Effector CD4-positive, alpha-beta T cell (primary cell): ENCODE measurements at places on chromosomes 2 and 18.
A peak's percentile ranks its signal among the peaks of the same experiment; 100 is the strongest.

DNA sequence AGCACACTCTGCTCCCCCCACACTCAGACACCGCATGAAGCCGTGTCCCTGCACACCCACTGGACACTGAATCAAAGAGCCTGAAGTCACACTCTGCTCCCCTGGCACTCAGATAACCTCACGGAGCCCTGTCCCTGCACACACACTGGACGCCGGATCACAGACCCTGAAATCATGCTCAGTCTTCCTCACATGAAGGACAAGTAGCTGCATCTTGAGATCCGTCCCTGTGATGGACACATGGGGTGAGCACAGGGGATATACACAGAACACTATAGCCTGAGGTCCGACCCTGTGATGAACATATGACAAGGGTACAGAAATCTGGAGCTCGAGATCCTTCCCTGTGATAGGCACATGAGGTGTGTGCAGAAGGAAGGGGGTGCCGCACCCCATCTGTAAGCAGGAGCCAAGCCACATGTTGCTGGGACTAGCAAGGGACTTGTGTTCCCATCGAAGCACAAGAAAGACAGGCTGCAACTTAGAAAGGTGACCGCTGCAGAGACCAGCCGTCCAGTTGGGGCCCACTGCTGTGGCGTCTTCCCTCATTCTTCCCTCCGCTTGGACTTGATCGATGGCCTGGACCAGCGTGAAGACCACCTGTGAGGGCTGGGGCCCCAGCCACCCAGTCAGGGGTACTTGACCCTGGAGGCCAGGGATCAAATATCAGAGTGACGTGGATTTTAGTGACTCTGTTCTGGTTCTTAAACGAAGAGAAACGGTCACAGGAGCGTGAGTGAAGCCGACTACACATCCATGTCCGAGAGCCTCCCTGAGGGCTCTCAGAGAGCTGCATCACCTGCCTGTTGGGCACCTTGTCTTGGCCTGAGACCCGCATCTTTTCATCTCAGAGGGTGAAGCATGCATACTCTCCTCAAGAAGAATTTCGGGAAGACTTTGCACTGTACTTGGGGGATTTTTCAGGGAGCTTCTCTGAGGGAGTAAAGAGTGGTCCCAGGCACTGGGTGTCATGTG, 391.7 kb upstream of the SALL3 start:
- DNase-seq: no peak

- no peak for DNase-seq
Measured at GRCh38 chr18:32542221-32542798, 71.6 kb upstream of the GAREM1 start.

- no peak for DNase-seq
Measured at GRCh38 chr2:190627448-190628412, 21.2 kb upstream of the NAB1 start.

- DNase-seq: no peak
Measured at GRCh38 chr18:9996094-9996493, 82.3 kb downstream of the VAPA start.

GRCh38 chr18:59498506-59499086, 139.5 kb upstream of the LMAN1 start:
- DNase-seq: no peak

DNA sequence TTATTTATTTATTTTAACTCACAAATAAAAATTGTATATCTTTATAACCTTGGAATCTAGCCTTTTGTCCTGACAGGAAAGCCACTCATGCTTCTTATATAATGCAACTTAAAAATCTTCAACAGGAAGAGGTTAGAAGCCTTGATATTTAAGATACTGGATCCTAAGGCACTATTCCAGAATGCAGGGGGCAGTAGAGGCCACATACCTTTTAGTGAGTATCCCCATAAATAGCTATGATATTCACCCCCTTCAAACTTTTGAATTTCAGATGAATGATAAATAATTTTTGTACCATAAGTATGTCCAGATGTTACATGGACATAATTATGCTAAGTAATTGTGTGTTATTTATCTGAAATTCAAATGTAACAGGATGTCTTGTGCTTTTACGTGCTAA, 592.7 kb upstream of the VRK2 start:
- no peak for DNase-seq

GRCh38 chr2:140177086-140177485, 1396.9 kb upstream of the NXPH2 start:
- DNase-seq: no peak

- DNase-seq: no peak
Measured at GRCh38 chr2:237480988-237481525, 6.0 kb upstream of the MLPH start.

GRCh38 chr2:11340717-11341116, 3.7 kb downstream of the ROCK2 start:
- no peak for DNase-seq

DNA sequence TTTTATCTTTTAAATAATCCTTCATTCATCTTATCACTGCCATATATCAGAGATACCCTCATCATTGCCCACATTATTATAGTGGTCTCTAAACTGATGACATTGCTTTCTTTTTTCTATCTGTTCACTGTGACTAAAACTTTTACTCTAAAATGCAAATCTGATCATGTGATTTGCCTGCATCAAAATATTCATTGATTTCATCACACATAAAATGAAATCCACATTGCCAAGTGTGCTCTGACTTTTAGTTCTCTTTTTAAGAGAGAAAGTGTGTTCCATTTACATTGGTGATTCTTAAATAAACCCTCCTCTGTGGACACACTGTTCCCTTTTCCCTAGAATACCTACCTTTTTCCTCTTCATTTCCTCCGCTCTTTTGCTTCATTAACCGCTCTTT, 7.5 kb downstream of the REL start:
- no peak for DNase-seq

DNA sequence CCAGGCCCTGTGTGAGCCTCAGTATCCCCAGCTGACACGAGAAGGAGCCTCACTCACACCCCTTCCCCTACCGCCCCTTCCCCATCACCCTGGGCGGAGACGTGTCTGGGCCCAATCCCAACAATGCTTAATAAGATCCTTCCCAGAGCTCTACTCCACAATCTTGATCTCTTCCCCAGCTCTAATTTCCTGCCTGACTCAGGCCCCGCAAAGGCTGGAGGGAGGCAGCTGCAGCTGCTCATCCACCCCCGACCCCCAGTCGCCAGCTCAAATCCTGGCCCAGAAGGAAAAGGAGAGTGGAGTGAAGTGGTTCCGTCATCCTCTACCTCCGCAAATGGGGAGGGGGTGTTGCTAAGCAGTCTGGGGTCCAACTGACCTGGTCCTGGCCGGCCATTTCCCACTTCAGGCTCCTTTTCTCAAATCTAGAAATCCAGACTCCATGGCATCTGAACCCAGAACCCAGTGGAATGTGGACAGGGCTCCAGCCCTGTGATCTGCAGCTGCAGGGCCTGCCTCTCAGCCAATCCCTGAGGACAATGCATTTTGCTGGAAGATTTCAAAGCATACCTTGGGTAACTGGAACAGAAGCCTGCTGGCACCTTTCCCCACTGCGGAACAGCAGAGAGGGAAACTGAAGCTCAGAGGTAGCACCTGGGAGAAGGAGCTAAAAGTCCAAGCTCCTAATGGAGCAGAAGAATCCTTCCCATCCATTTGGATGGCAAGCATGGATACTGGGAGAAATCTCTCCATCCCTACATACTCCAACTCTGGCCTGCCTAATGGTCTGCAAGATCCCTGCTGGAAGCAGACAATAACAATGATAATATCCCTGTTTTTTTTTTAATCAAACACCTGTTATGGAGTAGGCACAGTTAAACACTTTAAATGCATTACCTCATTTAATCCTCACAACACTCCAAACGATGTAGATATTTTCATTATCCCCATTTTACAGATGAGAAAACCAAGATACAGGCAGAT, 5.6 kb upstream of the TNS1 start:
- no peak for DNase-seq

- no peak for DNase-seq
Measured at GRCh38 chr2:218075975-218076811, 7.1 kb downstream of the RUFY4 start.

DNA sequence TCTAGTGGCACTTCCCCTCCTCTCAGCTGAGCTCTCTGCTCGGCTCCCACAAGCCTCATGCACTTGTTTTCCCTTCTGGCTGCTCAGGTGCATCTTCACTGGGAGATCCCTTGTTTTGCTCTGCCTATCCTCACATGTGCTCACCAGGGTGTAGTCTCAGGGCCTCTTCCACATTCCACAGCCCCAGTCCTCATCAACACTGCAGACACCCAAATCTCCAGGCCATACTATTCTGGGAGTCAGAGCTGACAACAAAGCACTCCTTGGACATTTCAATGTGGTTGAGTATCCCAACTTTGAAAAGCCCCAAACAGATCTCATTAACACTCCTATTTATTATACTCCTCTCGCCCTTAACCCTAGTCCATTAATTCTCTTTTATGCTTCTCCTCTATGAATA, 71.3 kb downstream of the CCDC93 start:
- no peak for DNase-seq

GRCh38 chr18:41906528-41907146, 48.4 kb upstream of the PIK3C3 start:
- no peak for DNase-seq

- DNase-seq: no peak
Measured at GRCh38 chr18:3209859-3210569, 9.8 kb downstream of the MYOM1 start.

DNA sequence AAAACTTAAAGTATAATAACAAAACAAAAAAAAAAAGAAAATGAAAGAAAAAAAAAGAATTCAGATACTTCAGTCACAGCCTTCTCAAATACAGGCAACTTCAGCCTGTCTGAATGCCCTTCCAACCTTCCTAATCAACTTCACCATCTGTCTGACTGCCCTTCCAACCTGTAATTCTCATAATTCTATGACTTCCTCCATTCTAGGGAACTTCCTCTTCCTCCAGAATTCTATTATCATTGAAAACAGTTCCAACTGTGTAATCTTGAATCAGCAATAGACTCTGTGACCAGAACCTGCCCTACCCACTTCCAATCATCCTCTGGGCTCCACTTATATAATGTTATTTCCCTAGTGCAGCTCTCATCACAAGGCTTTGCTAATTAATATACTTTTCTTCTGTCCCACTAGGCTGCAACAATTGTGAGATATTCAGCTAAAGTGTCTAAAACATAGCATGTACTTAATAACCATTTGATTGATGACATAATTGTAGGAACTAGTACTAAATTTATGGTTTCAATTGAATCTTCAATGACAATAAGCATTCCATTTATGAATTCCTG, 127.3 kb downstream of the UPP2 start:
- no peak for DNase-seq

DNA sequence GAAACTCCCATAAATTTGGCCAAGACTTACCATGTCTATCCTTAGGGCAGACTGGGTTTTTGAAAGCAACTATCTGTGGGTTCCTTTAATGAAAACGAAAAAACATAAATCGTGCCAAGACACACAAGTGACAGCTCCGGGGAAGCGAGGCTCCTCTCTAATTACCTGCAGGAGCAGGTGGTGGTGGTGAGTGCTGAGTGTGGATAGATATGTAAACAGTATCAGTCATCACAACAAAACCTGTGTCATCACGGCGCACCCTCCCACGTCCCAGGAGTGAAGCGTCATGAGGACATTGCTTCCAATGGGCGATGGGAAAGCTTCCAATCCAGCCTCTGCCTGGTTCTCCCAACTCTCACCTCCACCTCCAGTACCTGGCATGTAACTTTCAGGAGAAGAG, 31.3 kb downstream of the ACKR3 start:
- no peak for DNase-seq

DNA sequence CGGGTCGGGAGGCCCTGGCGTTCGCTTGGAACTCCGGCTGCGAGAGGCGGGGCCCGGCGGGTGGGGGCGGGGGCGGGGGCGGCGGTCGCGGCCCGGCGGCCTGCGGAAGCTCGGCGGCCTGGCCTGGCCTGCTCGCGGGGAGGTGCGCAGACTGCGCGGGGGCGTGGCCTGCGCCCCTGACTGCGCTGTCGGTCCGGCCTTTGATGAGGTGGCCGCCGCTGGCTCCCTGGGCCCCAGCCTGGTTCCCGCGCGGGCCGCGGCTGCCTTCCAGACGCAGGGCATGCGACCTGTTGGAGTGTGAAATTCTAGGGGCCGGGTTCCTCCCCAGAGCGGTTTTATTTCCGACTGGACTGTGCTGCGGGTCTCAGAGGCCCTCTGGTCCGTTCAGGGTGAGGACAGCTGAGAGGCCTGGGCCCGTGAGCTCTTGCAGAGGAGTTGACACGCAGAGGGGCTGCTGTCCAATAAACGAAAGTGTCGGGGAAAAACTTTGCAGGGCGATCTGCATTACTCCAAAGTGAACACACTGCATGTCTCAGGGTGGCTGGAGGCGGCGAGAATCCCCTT, 629 bp downstream of the NRBP1 start:
- DNase-seq: peak; percentile 58

GRCh38 chr18:46821856-46822711, 65.2 kb upstream of the ST8SIA5 start:
- no peak for DNase-seq

GRCh38 chr18:35469725-35470124, 28.0 kb downstream of the INO80C start:
- no peak for DNase-seq

- no peak for DNase-seq
Measured at GRCh38 chr2:54386585-54386984, 69.5 kb upstream of the SPTBN1 start.

GRCh38 chr2:43569921-43570320, 25.9 kb downstream of the THADA start:
- DNase-seq: no peak

GRCh38 chr18:74397572-74397971, 59.5 kb downstream of the DIPK1C start:
- no peak for DNase-seq

GRCh38 chr2:178828486-178828881, 21.3 kb upstream of the TTN start:
- no peak for DNase-seq

- DNase-seq: no peak
Measured at GRCh38 chr18:55974521-55974920, 386.5 kb upstream of the TCF4 start.

DNA sequence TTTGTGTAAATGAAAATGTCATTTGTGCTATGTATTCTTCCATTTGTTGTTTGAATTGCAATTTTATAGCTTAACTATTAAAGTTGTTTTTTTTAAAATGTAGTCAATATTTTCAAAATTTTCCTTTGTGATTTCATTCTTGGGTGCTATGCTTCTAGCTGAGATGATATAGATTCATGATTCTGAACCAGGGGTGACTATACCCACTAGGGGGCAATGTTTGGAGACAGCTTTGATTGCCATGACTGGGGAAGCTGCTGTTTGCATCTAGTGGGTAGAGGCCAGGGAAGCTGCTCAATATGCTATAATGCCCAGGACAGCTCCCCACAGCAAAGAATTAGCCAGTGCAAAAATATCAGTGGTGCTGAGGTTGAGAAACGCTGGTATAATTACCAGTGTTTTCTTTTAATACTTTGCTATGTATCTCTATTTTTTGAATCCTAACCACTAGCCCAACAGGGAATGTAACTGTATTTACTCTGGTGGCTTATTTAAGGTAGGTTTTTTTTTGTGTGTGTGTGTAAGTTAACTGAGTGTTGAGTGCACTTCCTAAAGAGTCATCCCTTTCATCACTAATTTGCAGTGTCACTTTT, 99.7 kb downstream of the MEP1B start:
- DNase-seq: no peak

DNA sequence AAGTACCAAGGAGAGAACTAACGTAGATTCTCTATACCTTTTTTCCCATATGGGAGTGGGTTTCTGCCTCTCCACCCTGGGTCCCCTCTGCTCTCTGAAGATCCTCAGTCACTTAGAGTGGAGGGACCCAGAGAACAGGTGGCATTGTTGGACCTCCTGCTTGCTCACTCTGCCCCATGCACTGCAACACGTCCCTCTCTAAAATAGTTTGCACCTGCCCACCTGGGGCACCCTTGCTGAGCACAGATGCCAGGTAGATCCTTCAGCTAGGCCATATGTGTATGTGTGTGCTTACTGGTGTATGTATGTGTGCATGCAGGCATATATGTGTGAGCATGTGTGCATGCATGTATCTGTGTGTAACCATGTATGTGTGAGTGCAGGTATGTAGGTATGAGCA, 2.2 kb downstream of the IL36RN start:
- no peak for DNase-seq
